ENCODE measurements at places on chromosomes 7 and 10. TPM values are rescaled to one million over a fixed set of nuclear protein-coding genes. Genes with fewer than 3 reads are reported as not detected.

DNA sequence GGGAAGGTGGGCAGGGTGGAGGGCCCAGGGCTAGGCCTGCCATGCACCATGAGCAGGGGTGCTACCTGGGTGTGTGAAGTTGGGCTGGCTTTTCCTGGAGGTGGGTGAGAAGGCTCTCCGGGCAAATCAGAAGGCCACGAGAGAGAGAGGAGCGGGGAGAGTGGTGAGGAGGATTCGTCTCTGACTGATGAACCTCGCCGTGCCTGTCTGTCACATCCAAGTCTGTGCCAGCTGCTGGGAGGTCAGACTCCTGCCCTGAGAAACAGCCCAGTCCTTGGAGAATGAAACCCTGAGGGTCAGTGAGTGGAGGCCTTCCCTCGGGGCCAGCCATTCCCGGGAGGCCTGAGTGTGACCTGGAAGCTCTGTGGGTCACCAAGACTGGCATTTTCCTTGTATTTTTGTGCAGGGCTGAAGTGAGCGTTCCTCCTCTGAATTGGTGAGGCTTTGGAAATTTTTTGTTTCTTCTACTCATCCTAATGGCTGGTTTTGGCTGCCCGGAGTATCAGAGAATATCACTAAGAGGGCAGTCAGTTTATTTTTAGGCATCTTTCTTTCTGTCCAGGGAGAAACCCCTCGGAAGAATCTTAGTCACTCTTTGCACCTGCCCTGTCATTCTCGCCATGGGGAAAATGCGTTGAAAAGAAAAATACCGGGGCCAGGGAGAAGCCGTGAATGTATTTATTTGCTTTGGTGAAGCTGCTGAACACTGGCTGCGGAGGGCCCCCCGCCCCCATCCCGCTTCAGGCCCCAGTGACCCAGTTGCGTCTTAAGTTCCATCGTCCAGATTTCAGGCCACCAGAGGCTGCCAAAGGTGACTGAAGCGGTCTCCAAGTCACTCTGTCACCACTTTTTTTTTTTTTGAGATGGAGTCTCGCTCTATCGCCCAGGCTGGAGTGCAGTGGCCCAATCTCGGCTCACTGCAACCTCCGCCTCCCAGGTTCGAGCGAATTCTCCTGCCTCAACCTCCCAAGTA, 6.5 kb upstream of the AP5Z1 start:
- DNase-seq, result no peak

- DNase-seq, result no peak
Observed at GRCh38 chr7:134154581-134155130, 27.5 kb downstream of the LRGUK start.

DNA sequence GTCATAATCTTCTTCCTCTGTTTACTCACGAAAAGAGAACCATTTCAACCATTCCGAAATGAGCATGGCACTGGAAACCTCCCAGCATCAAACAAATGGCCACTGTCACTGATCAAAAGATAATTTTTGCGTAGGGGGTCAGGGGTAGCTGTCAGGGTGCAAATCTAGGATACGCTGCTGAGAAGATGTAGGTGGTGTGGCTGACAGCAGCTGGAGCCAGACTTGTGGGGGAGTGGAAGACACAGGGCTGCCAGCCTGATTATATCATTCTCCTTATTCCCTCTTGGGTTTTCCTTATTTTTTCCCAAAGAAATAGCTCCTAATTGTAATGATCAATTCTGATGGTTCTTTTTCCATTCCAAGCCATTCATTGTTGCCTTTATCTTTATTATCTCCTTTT, 266.1 kb downstream of the SORCS1 start:
- DNase-seq, result no peak

GRCh38 chr10:80324086-80324485, 32.5 kb downstream of the DYDC1 start:
- DNase-seq, result no peak

The GRM8 gene
- not detected for total RNA-seq

DNA sequence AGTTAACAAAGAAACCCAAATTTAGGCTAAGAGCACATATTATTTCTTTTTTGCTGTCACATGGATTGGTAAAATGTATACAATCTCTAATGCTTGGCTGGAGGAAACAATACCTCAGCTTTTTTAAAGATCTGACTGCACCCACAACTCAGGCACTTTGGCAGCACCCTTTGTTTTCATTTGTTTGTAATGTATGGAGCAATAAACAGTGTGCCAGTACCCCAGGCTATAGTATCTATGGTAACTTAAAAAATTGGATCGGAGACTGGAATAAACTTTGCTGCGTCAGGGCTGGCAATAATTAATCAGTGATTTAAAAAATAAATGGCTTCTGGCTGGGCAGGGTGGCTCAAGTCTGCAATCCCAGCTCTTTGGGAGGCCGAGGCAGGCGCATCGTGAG, 27.2 kb downstream of the POLR1F start:
- DNase-seq, result no peak

GRCh38 chr10:62735464-62736167, 68.9 kb upstream of the ADO start:
- DNase-seq, result no peak

The BPGM gene
- 21.4 TPM for total RNA-seq

GRCh38 chr10:104492329-104492940, 138.8 kb downstream of the CFAP58 start:
- DNase-seq, result no peak

GRCh38 chr10:124520558-124521428, 59.2 kb downstream of the LHPP start:
- no peak for DNase-seq

DNA sequence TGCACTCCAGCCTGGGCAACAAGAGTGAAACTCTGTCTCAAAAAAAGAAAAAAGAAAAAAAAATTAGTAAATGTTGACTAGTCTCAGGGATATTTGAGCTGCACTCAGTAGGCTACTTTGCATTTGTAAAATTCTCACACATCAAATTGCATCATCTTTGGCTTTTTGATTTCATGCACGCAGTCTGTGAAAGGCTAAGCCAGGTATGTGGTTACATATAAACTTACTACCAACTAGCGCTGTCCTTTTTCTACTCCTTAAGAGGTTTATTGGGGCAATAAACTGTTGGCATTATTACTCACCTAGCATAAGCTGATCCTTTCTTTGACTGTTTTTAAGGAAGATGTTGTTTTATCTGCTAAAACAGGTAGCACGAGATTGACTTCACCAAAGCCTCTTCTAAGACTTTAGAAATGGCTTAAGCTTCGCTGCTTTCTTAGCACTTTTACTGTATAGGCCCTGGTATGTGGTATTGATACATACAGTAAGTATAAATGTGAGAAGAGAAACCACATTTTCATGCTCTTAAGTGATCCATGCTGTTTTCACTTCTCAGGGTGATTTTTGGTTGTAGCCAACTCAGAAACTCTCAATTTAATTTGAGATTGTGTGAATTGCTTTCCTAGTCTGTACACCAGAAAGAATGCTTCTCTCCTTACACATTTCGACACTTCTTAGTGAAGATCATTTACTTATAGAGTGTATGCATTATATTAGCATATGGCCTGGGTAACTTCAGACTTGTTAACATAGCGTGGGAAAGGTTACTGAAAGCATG, 323.9 kb downstream of the AUTS2 start:
- DNase-seq, result no peak

DNA sequence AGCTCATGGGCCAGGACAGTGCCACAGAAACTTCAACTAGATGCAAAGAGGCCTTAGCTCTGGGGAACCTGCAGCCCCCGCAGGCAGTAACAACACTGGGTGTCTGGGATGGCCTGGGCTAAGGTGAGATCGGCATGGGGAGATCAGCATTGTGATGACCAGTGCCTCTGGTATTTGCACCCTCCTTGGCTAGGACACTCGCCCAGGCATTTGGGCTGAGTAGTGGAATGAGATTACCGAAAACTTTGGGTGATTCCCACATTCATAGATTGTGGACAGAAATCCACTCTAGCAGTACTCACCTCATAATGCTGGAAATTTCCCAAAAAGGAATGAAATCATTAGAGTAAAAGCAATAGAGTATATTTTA, 70.6 kb upstream of the ZMIZ2 start:
- DNase-seq, result no peak

DNA sequence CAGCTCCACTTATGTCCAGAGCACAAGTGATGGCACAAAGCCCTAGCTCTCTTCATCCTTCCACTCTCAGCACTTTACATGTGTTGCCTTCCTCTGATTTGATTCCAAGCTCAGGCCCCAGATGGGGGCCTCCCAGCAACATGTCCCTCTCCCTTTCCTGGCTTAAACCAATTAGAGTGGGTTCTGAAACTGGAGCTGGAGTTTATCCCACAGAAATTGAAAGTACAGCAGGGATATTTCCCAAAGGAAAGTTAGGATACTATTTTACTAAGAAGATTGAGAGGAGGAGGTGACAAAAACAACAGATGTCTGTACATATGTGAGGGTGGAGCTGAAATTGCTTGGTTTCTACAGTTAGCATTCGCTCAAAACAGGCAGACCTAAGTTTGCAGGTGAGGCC, 724.6 kb downstream of the AUTS2 start:
- DNase-seq, result no peak

DNA sequence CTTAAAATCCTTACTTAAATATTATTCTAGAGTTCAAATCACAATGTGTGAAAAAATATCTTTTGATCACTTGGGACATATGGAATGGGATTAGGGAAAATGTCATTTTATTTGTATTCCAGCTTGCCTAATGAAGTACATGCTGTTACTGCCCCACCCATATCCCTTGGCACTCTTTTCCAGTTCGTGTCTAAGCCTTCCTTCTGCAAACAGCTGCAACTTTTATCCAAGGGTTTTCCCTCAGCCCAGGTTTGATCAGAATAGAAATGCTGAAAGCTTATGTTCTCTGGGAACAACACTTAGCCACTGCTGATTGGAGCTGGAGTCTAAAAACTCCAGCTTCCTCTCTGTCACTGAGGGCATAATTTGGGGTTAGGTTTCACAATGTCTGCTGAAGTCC, 214.1 kb upstream of the FAM3C start:
- DNase-seq, result no peak

The AKR1B15 gene
- total RNA-seq, result 1.4 TPM

- no peak for DNase-seq
Observed at GRCh38 chr7:42511027-42511426, 274.0 kb upstream of the GLI3 start.

The HGF gene
- not detected for total RNA-seq

DNA sequence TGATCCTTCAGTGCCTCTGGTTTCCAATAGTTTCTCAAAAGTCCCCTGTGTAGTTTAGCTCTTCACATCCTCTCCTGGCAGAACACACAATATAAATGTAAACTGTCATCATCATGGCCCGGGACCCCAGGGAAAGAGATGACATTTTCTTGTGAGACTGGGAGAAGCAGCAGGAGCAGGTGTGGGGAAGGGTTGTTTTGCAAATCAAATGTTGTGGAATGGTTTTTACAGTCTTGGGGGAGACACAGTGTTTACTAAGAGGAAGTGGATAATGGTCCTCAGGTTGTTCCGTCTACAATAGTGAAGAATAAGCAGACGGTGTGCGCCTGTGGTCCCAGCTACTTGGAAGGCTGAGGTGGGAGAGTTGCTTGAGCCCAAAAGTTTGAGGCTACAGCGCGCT, 159.1 kb downstream of the SEC23IP start:
- DNase-seq, result no peak

- no peak for DNase-seq
Observed at GRCh38 chr7:54632696-54633095, 90.5 kb downstream of the VSTM2A start.

The LRRC4 gene
- not detected for total RNA-seq

DNA sequence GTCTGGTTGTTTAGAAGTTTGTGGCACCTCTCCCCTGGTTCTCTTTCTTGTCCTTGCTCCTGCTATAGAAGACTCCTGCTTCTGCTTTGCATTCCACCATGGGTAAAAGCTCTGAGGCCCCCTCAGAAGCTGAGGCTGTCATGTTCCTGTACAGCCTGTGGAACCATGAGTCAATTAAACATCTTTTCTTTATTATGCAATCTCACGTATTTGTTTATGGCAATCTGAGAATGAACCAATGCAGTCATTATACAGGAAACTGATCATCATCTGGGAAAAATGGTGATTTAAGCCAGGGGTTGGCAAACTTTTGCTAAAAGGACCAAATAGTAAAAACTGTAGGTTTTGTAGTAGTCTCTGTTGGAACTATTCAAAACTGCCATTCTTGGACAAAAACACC, 175.4 kb downstream of the CSTF2T start:
- DNase-seq, result no peak

The FANK1 gene
- total RNA-seq, result 0.20 TPM

GRCh38 chr7:133197972-133198544, 54.8 kb upstream of the EXOC4 start:
- DNase-seq, result no peak

The CADPS2 gene
- 17.2 TPM for total RNA-seq

GRCh38 chr7:119090851-119091250, 866.3 kb downstream of the ANKRD7 start:
- DNase-seq, result no peak

- no peak for DNase-seq
Observed at GRCh38 chr7:77753173-77753572, 45.1 kb downstream of the TMEM60 start.

Data from NCI-H460 (cell line).